ENCODE measurements at places on chromosomes 12 and 14. TPM values are rescaled to one million over a fixed set of nuclear protein-coding genes. Genes with fewer than 3 reads are reported as not detected.

The HSPB8 gene
- not detected for total RNA-seq

The TCL1B gene
- not detected for total RNA-seq

The COX8C gene
- total RNA-seq: not detected

The MANSC4 gene
- not detected for total RNA-seq

The LMNTD1 gene
- total RNA-seq: not detected

The A2ML1 gene
- not detected for total RNA-seq

All from activated naive CD8-positive, alpha-beta T cell treated with anti-CD3 and anti-CD28 coated beads for 36 hours (primary cell).